ENCODE measurements at places on chromosomes 12 and 14.

DNA sequence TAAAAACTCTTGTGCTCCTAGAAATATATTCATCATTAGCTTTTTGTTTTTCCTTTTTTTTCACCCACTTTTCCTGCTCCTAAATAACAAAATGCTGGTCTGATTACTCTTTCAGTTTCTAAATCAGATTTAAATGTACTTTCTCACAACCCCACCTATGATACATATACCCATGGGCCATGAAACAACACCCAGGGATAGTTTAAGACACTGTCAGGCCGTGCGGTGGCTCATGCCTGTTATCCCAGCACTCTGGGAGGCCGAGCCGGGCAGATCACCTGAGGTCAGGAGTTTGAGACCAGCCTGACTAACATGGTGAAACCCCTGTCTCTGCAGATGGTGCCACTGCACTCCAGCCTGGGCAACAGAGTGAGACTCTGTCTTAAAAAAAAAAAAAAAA lies 1.6 kb upstream of the NUMB start:
- no peak for DNase-seq

- DNase-seq, result no peak
These were observed 33.5 kb downstream of the GPR68 start for GRCh38 chr14:91211017-91211416.

GRCh38 chr12:22733756-22734155 lies 108.8 kb downstream of the ETNK1 start:
- DNase-seq, result peak; percentile 7

- DNase-seq, result no peak
These were observed 5.7 kb upstream of the RABGGTA start for GRCh38 chr14:24277071-24277470.

- DNase-seq, result no peak
These were observed 8.4 kb upstream of the SALL2 start for GRCh38 chr14:21534576-21534975.

- DNase-seq, result no peak
These were observed 216.7 kb downstream of the TMEM132C start for GRCh38 chr12:128483526-128484255.

DNA sequence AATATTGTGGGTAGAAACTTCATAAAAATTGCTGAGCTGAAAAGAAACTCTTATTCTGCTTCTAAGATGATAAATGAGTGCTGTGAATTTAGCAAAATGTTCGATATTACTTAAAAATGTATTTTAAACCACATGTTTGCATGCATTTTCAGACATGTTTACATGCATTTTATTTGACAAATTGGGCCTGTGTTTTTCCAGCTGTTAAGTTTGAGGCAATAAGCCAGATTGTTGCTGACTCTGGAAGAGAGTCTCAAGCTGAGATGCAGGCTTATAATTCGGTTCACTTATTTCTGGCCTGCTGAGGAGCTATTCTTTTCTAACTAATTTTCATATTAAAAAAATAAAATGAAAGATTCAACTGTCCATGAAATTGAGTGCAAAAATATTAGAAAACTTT lies 110.1 kb downstream of the SYNE2 start:
- DNase-seq, result no peak

DNA sequence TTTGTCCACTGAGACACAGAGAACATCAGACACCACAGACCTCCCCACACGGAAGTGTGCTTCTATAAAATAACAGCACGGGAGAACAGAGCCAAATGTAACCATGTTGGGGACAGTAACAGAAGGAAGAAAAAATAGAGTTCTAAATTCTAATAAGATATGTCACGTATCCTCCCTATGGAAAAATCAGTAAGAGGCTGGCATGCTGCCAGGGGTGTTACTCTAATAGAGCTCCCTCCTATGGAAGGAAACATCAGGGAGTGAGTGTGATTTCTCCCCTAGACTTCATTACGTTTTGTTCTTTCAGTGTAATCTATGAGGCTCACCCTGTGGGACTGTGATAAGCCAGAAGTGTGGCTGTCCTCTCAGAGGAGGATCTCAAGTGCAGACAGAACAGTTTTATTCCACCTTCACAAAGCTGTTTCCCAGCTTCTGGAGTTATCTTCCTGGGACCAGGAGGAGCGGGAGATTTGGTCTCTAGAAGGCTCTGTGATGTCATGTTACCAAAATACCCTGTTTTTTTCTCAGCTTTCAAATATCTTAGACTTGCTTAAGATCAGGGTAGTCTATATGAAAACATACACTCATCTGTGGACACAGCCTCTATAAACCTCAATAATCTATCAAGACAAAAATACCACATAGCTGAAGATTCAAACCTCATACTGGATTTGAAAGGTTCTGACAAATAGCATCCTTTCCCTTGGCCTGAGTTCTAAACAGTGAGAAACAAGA lies 69.3 kb downstream of the ZFC3H1 start:
- DNase-seq, result peak; percentile 29

GRCh38 chr12:5456030-5456429 lies 24.1 kb downstream of the NTF3 start:
- no peak for DNase-seq
